ENCODE measurements at places on chromosomes 16 and 17.
A peak's percentile ranks its signal among the peaks of the same experiment; 100 is the strongest.

DNA sequence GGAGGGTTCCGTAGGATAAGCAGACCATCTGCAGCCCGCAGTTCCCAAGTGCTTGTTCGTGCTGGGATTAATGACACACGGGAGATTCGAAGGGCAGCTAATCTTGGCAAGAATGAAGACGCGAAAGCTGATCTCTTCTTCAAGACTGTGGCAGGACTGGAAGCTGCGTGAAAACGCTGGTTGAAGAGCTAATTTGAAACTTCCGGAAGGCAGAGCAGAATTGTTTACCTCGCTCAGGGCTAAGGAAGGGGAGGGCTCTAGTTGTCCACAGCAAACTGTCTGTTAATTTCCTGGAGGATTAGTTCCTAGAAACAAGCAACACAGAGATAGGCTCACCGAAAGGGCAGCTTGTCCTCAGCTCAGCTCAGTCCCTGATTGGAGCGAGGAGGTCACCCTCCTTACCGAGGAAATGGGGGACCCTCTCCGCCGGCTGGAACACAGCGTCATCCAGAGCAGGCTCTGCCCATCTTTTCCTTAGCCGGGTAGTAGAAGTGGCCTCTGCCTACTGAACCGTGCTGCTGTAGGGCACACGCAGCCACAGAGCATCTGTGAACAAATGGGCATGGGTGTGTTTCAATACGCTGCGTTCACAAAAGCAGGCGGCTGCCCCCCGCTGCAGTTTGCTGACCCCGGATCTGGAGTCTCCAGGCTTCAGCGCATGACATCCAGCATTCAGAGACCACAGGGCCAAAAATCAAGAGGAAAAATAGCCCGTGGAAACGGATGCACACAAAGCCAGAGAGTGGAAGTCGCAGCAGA lies 16.7 kb upstream of the BAIAP2 start:
- peak; percentile 45 for DNase-seq

GRCh38 chr17:6041246-6041645 lies 28.9 kb upstream of the WSCD1 start:
- DNase-seq, result no peak

GRCh38 chr17:61053469-61053868 lies 346.2 kb upstream of the TBX2 start:
- no peak for DNase-seq

DNA sequence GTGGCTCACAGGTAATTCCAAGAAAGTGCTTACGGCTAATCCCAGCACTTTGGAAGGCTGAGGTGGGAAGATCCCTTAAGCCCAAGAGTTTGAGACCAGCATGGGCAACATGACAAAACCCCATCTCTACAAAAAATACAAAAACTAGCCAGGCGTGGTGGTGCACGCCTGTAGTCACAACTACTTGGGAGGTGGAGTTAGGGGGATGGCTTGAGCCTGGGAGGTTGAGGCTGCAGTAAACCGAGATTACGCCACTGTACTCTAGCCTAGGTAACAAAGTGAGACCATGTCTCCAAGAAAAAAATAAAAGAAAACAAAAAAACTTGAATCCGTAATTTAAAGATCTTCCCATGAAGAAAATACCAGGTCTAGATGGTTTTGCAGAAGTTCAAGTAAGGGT lies 5.0 kb downstream of the ICAM2 start:
- DNase-seq, result no peak

- DNase-seq, result no peak
These were observed 24.3 kb upstream of the PHF12 start for GRCh38 chr17:28975646-28976045.

GRCh38 chr16:5502467-5502869 lies 404.9 kb upstream of the EEF2KMT start:
- DNase-seq, result no peak

- DNase-seq, result no peak
These were observed 27.0 kb upstream of the SLC35B1 start for GRCh38 chr17:49734515-49735490.

GRCh38 chr16:10521681-10522274 lies 58.6 kb downstream of the EMP2 start:
- DNase-seq, result peak; percentile 55

- no peak for DNase-seq
These were observed 98.9 kb upstream of the NLRP1 start for GRCh38 chr17:5683241-5683640.

DNA sequence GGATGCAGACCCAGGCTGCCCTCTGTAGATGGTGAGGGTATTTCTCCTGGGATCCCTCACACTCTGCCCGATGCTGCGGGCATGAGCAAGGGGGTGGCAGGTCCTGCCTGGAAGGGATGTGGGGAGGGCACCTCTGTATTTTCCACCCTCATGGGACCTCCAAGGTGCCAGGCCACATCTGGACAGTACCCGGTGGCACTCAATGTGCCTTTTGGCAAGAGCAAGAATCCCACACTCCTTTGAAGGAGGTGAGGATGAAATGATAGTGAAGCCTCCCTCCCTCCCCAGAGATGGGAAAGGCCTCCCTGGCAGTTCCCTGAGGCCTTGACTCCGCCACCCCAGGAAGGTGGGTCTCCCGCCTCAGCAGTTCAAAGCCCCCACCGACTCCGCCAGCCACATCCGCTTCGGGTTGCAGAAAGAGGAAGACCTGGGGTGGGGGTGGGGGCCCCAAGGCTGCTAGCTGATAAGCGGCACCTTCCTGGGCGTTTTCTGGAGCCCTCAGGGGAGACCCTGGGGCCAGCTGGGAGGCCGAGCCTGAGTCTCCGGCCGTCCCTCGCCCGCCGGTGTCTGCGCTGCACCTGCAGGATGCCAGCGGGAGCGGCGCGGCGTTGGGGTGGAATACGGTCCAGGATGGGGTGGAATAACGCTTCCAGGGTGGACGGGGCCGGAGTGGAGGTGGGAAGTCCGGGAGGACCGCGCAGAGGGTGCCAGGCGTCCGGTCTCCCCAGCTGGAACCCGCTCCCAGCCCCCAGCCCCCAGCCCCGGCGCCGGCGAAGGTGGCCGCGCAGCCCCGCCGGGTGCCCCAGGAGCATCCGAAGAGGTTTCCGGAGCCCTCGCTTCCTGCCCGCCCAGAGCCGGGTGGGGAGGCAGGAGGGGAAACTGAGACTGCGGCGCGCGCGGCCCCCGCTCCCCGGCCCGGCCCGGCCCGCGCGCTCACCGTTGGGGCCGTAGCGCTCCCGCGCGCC lies 718 bp downstream of the ATP2A3 start:
- DNase-seq, result peak; percentile 79

- DNase-seq, result no peak
These were observed at the start of gene CD300LG for GRCh38 chr17:43846963-43847371. CD300LG (plus strand) TSS chr17:43847176; CDS start chr17:43847217, 41 bp downstream.

DNA sequence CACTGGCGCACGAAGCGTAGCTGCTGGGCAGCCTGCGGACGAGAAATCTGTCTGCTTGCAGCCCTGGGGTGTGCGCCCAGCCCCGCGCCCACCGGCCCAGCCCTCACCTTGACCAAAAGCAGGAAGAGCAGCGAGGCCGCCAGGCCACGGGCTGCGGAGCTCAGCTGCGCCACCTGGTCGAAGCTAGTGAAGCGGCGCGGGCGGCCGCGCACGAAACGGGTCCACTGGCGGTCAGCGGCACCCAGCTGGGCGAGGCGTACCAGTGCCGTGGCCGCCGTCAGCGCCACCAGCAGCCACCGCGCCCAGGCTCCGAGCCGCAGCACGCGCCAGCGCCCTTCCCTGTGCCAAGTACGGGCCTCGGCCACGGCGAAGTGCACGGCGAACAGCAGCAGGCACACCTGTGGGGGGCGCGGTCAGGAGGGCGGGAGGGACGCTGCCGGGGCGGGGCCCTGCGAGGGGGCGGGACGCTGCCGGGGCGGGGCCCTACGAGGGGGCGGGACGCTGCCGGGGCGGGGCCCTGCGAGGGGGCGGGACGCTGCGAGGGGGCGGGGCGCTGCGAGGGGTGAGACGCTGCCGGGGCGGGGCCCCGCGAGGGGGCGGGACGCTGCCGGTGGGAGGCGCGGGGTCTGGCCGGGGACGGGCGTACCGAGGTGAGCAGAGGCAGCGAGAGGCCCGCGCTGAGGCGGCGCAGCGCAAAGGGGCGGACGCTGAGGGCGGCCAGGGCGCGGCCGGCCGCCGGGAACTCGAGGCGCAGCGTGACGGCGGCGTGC lies 43.2 kb downstream of the TSC2 start:
- peak; percentile 18 for DNase-seq

DNA sequence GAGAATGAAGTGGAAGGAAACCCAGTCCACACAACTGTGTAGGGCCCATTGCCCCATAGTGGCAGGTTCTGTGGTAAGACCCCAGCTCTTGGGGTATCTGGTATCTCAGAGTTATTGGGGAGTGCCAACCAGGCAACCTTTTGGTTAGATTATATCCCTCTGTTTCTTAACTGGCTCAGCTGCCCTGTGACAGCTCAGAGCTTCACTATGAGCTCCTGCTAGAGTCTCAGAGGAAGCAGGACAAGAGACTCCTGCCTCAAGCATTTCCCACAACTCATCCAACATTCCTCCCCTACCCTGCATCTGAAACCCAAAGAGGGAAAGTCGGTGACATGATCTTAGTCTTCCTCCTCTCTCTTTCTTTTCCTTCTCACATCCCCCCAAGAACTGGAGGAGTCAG lies 292.3 kb downstream of the SHISA9 start:
- DNase-seq, result no peak

- DNase-seq, result no peak
These were observed 128.7 kb downstream of the CHD9 start for GRCh38 chr16:53183442-53183841.

DNA sequence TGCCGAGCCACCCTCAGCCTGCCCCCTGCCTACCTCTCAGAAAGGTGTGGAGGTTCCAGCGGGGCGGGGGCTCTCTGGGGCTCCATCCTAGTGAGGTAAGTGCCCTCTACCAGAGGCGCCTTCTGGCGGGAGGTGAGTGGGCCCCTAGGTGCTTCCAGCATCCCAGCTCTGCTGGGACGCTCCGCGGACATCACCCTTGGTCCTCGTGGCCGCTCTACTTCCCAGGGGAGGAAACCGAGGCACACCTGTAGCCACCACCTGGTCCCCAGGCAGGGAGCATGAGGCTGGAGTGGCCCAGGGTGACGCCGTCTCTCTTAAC lies 1.4 kb downstream of the MCRIP2 start:
- no peak for DNase-seq

- DNase-seq, result no peak
These were observed 3.5 kb downstream of the WDR81 start for GRCh38 chr17:1727876-1728630.

- peak; percentile 27 for DNase-seq
These were observed 52.0 kb downstream of the SREBF1 start for GRCh38 chr17:17784657-17785267.

DNA sequence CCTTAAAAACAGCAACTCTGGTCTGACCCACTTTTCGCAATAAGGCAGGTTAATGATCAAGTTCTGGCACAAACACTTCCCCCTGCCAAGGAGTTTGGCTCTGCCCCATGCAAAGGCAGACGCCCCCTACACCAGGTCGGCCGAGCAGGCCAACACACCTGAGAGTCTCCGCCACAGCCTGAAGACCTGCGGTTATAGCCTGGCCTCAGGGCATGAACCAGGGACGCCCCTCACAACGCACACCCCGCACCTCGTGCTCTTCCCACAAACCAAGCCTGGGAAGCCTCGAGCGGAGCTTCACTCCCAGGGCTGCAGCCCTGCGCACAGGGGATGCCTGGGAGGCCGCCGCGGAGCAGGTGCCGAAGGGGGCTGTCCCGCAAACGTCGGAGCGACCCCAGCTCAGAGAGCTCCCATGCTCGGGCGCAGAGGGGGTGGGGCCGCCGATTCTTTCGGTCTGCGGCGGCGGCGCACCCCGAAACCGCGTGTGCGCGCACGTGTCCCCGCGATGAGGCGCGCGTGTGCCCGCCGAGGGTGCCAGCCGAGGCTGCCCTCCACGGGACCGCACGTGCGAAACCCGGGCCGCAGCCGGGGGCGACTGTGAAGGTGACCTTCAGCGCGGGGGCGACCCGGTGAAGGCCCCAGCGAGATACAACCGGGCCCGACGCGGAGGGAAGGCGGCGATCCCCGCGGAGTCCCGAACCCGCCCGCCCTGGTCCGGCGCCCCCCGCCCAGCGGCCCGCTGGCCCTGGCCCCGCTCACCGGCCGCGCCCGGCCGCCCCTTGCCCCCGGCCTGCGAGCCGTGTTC lies 559 bp downstream of the CLUH start:
- DNase-seq, result peak; percentile 27

GRCh38 chr16:23339787-23340186 lies 37.7 kb downstream of the SCNN1B start:
- DNase-seq, result no peak

- peak; percentile 13 for DNase-seq
These were observed 151.1 kb upstream of the GSE1 start for GRCh38 chr16:85461814-85462713.

DNA sequence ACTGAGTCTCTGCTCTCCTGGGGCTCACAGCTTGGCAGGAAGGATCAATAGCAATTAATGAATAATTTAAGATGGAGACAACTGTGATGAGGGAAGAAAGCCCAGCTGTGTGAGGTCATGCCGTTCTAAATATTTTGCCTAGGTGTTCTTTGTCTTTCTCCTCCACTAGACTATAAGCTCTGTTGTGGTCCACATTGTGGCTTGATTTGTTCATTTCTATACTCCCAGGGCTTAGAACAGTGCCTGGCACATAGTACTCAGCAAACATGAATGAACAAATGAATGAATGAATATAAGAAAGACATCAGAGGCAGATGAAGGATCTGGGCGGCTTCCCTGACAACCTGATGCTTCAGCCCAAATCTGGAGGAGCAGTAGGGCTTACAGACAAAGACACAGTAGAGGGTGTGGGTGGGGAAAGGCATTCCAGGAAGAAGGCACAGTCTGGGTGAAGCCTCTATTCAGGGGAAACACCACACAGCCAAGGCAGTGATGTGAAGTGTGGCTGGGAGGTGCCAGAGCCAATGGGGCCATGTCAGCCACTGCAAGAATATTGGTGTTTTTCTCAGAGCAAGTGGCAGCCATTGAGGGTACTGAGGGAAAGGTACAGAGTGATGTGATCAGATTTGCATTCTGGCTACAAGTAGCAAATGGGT lies 8.3 kb downstream of the CDH13 start:
- peak; percentile 18 for DNase-seq

All from activated CD4-positive, alpha-beta memory T cell treated with anti-CD3 and anti-CD28 coated beads for 36 hours (primary cell).